ENCODE measurements at places on chromosomes 1 and 21. TPM values are rescaled to one million over a fixed set of nuclear protein-coding genes. Genes with fewer than 3 reads are reported as not detected.

DNA sequence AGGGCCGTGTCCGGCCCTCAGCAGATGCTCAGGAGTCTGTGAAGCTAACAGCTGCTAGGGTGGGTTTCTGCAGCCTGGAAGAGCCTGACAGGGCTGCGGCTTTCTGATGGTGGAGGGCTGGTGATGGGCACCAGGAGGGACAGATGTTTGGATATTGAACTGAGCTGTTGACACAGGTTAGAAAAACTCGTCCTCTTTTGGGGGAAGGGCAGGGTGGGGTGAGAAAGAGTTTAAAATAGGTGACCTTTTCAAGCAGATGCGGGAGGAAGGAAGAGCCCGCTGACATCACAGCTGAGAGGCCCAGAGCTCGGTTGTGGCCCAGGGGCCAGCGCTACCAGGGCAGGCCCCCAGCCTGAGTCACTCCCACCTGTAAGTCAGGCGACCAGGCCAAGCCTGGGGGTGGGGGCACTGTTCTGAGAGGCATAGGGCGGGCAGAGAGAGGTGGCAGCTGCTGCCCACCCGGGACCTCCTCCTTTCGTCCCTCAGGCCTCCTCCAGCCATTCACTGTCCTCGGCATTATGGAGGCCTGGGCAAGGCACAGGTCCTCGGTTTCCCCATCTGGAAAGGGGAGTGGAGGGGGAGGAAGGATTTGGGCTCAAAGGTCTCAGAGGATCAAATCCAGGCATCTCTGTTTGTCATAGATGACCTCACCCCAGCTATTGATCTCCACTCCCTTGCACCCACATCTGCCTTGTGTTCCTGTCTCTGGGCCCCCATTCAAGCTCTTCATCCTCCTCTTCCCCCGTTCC, 32.3 kb upstream of the ID3 start:
- no peak for DNase-seq

GRCh38 chr1:53449021-53449420, 10.2 kb upstream of the DMRTB1 start:
- no peak for DNase-seq

DNA sequence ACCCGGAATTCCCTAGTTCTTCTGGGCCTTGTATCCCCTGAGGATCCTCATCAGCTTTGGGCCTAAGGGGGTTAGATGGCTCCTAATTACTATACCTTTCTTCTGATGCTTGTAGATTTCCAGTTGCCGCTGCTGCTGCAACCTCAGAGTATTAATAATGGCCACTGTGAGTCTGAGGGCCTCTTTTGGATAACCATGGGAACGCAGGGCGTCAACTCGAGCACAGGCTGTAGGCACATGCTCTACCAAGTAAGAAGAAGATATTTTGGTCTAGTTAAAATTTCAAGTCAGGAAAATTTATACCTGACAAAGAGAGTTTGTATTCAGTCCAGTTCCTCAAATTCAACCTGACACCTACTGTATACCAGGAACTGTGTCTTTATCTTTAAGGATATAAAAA, 28.2 kb downstream of the UROD start:
- DNase-seq: no peak

DNA sequence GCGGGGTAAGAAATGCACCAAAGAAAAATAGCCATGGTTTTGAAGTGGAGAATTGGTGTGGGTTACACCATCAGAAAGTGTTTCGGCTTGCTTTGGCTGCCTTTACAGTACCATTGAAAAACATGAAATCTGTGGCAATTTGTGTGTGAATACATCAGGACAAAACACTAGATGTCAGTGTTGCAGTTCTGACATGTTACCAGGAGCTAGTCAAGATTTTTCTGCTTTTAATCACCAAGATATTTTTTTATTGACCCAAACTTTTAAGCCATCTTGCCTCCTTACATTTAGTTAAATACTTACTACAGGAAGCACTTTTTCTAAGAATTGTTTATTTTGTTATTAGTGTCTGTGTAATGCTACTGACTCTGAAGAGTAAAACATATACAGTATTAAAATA, 14.3 kb downstream of the RRP15 start:
- DNase-seq: no peak

DNA sequence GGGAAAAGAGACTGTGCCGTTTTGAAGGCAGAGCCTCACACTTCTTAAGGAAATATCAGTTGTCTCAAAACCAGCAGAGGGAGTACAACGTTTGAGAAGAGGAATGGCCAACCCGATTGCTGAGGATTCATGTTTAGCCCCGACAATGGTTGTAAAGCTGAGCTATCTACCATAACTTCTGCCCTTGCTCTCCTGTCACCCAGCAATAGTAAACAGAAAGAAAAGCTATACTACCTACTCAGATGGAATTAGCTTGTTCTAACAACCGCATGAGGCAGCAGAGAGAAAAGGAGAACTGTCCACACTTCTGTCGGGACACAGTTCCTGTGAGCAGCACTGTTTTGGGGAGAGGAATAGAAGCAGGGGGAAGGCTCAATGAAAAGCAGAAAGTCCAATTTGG, 91.2 kb downstream of the SLC45A1 start:
- DNase-seq: no peak

GRCh38 chr1:49389699-49390098, 613.0 kb upstream of the BEND5 start:
- no peak for DNase-seq

GPR37L1 gene
- 0.07 TPM for polyA plus RNA-seq

ACP6 gene
- 31.5 TPM for polyA plus RNA-seq

GRCh38 chr1:16013220-16013907, 4.5 kb downstream of the HSPB7 start:
- DNase-seq: no peak

DNA sequence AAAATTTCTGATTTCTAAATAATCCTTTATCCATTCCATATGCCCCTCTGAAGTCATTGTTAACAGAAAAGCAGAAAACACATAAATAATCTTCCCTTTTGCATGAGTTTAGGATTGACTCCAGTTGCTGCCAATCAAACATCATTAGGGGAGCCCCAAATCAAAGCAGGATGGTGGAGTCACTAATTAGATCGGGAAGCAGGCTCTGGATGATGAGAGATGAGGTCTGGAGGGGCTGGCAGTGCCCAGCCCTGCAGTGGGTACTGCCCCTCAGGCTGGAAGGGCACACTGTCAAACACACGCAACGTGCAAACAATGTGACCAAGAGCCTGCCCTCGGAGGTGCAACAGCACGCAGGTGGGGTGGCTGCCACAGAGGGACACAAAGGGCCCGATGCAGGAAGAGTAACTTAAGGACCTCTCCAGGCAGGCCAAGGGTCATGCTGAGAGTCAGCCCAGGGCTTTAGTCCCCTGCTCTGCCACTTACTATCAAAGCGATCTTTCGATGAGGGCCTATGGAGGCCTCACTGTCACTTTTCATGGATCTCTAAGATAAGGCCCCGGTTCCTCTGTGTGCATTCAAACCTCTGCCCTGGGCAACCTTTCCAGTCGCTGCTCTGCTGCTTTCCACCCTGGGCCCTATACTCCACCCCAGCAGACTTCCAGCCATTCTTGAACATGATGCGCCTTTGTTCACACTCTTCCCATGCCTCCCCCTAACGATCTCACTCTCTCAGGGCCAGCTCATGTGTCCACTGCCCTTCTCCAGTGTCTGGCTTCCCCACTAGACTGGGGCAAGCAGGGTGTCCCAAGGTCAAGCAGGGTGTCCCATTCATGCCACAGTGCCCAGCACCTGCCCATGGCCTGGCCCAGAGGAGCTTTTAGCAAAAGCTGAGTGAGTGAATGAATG, 98.9 kb downstream of the DMRTB1 start:
- DNase-seq: no peak
